C1 segment of cervical spinal cord (tissue), 14 donors: ENCODE measurements at places on chromosomes 1 and 21.

- no peak for DNase-seq
Observed at GRCh38 chr1:42793824-42794223, 9.0 kb downstream of the TMEM269 start.

DNA sequence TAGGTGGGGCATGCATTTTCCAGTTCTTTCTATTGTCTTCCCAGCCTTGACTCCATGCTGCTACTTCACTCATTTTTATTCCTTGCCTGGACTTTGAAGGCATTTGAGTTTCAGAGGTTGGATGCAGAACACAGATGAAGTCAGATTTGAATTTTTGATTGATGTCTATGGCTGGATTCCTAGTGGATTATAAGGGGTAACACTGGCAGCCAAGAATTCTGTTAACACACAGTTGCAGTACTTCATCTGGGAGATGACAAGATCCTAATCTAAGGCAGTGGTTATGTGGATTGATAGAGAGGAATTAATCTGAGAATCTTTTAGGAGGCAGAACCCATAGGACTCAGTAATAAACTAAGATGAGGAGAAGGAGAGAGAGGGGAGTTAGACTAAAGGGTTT, 439.0 kb upstream of the USP24 start:
- DNase-seq: no peak

GRCh38 chr1:206094024-206094423, 23.2 kb downstream of the AVPR1B start:
- no peak for DNase-seq

DNA sequence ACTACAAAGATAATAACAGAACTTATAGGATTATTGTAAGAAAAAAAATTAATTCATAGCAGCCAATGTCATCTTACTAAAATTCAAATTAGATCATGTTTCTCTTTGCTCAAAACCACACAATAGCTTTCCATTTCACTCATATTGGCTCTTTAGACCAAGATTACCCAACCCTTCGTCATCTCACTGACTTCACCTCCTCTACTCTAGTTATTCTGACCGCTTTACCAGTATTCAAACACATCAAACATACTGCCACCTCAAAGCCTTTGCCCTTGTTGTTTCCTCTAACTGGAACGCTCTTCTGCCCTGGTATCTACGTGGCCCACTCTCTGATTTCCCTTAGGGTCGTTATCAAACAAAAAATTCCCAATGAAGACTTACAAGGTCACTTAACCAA, 1.7 kb downstream of the ANGPTL3 start:
- no peak for DNase-seq

GRCh38 chr1:66563094-66563800, 29.3 kb downstream of the SGIP1 start:
- DNase-seq: no peak

GRCh38 chr1:67190942-67191341, 24.7 kb downstream of the IL23R start:
- DNase-seq: no peak

DNA sequence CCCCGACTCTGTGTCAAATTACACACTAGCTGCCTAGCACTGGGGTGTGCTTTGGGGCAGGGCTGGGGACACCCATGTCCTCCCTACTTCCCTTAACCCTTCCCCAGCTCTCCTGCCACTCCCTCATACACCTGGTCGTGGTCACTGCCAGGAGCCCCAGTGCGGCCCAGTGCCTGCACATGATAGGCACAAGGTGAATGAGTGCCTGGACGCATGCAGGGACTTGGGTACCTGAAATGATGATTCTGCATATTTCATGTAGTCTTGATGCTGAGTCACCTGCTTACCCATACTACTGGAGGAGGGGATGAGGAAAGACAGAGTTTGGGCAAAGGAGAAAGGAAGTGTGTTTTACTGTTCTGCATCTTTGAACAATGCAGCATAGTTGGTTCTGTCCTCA, 1.5 kb upstream of the VANGL2 start:
- no peak for DNase-seq

- no peak for DNase-seq
Observed at GRCh38 chr1:213997038-213997771, 9.4 kb downstream of the PROX1 start.

DNA sequence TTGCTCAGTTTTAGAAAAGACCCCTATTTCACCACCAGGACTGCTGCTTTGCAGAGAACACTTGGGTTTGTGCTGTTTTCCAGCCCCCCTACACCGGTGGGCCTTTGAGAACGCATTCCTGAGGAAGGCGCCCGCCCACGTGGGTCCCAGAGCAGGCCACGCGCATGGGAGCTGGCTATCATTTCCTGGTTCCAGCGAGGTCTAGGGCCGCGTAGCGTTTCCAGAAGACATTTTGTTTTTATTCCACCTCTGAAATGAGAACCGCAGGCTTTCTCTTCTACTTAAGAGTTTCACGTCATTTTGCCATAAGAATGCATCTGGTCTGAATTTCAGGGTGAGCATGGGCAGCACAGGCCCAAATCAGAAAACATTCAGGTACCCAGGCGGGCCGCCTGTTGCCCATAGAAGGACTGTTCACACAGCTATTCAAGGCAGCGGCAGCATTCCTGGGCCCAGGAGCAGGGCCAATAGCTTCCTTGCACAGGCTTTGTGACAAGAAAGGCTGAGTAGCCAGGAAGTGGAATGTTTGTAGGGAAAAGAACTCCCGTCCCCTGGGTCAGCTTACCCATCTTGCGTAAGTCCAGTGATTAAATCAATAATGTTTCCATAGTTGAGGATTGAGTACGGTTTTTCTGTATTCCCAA, 1.4 kb upstream of the KLHL21 start:
- DNase-seq: peak; percentile 48

DNA sequence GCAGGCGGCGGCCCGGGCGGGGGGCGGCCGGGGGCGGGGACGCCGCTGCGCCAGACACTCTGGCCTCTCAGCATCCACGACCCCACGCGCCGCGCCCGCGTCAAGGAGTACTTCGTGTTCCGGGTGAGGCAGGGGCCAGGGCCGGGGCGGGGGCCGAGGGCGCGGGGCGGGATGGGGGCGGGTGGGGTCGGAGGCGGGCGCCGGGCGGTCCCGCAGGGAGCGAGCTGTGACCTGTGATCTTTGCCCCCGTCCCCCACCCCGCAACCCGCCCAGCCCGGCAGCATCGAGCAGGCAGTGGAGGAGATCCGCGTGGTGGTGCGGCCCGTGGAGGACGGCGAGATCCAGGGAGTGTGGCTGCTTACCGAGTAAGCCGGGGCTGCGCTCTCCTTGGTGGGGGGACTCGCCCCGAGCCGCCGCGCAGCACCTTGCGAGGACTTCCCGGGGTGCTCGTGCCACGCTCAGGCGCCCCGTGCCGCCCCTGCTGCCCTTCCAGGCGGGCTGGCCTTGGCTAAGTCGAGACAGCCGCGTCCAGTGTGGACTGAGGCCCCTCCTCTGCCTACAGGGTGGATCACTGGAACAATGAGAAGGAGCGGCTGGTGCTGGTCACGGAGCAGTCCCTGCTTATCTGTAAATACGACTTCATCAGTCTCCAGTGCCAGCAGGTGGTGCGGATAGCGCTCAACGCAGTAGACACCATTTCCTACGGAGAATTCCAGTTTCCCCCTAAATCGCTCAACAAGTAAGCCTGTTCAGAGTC, 514 bp downstream of the TPRG1L start:
- DNase-seq: no peak
